ENCODE measurements at places on chromosomes 3 and 15. TPM values are rescaled to one million over a fixed set of nuclear protein-coding genes. Genes with fewer than 3 reads are reported as not detected.

DALRD3 gene
- polyA plus RNA-seq = 95.3 TPM

ALDH1A3 gene
- polyA plus RNA-seq = 2.2 TPM

SATB1 gene
- 18.8 TPM for polyA plus RNA-seq

CORO2B gene
- polyA plus RNA-seq = 6.1 TPM

NOX5 gene
- not detected for polyA plus RNA-seq

LMAN1L gene
- polyA plus RNA-seq = not detected
